ENCODE measurements at places on chromosomes 11 and 22.

DNA sequence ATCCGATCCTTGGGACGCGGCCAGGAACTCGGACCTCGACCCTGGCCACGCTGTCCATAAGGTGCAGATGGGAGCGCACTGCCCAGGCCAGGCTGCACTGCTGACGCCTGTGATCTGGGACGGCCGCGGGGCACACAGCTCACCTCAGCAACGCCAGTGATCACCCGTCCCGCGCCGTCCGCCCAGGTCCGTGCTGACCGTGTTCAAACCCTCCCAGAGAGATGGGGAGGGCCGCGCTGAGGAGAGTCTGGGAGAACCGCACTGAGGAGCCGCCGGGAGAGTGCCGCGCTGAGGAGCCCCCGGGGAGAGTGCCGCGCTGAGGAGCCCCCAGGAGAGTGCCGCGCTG lies 636 bp downstream of the KCNQ1OT1 start:
- DNase-seq = no peak

DNA sequence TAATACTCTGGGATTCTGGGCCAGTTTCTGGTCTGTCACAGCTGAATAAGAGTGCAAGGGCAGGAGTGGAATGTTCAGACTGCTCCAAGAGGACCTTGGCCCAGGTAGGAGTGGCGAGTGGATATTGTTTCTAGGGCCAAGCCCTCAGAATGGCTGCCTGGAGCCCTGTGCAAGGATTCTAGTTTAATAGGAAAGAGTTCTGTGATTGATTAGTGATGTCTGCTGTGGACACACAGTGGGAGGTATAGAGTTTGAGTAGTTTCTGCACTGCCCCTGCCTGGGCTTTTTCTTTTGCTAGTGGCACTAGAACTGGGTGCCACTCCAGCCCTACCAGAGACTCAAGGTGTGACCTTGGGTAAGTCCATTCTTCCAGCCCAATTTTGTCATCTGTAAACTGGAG lies 9.7 kb upstream of the MPPED1 start:
- DNase-seq = no peak

DNA sequence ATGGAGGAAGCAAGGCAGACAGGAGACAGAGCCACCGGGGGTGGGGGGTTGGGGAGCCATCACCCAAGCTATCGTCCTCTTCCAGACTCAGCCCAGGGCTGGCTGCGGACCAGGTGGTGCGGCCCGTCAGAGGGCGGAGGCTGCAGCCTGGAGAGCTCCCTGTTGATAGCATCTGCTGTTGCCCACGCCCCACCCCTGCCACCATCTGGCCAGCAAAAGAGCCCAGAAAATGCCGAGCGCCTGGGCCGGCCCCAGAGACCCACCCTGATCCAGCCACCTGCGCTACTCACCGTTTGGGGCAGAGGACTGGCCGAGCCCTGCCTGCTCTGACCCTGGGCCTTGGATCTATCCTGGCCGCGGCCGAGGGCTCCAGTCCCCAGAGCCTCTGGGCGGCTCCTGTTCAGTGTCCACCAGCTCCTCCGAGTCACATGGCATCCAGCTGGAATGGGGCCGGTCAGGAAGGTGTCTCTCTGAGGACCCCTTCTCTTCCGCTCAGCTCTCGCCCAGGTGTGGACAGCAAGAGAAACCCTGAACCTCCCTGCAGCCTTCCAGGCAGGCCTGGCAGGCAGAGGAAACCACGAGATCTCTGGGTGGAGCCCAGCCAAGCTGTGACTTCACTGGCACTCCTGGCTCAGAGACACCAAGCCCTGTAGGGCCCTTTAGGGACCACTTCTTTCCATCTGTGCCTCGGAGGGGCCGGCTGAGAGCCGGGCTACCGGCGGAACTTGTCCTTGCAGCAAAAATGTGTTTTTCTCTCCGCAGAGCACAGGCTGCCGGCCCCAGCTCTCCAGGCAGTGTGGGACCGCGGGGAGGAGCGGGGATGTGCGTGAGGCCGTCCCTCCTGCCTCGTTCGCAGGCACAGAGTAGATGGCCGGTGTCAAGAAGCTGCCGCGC lies at the start of gene MRGPRE:
MRGPRE (minus strand) TSS at position 567 of the 894 bp plus-strand sequence. CDS start 3,618 bp downstream, outside the sequence.
- DNase-seq = peak; percentile 26

DNA sequence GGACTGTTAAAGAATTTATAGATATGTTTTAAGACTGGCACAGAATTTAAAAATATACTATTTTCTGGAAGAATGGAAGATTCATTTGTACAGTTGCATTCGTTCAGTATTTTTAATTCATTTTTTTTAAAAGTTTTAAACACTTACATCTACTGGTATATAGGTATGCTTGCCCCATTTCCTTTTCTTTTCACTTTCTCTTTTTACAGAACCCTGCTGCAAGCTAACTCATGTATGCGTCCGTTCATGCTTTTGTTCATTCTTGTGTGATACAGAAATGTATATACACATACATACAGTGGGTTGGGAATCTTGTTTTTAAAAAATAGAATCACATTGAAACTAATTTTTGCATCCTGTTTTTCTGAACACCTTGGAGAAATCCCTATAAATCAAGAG lies 31.0 kb downstream of the PACS1 start:
- no peak for DNase-seq

DNA sequence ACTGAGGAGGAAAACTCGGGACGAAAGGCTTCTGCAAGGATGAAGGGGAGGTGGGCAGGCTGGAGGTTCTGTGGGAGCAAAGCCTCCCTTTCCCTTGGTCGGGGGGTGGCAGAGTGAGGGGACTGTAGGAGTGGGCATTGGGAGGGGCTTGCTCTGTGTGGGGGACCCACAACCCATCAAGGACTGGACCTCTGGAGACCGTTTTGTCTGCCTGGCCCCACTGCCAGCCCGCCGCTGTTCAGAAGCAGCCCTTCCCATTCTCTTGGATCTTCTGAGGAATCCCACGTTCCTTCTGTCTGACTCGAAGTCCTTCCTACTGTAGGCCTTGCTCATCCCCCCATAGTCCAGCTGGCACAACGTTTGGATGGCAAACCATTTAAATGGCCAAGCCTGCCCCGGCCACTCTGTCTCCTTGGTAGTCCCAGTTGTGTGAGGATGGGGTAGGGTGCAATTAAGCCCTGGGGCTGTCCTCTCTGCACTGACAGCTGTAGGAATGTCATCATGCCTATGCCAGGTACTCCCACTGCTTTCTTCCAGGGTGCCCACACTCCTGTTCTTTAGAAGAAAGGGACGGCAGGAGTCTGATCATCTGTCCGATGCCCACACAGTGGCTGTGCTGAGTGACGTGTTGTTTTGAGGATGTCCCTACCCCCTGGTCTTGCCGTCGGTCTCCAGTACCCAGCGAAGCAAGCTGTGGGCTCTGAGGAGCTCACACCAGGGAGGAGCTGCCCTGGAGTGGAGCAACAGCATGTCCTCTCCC lies 17.0 kb upstream of the NECTIN1 start:
- no peak for DNase-seq

DNA sequence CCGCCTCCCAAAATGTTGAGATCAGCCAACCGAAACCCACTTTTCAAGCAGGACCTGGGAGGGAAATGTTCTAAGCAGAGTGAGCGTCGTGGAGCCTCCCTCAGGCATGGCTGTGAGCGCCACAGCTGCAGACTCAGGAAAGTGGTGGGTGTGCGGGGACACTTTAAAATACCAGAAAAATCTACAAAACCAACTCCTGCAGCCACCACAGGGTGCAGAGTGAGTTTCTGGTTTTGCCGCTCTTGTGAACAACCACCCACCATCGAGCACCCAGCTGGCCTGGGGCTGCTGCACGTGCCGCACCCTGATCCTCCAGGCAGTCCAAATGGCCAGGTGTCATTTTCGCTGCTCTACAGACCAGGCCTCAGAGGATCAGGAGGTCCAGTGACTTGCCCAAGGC lies 46.9 kb downstream of the CELSR1 start:
- DNase-seq = no peak

- DNase-seq = no peak
These were observed 102.7 kb downstream of the ABTB2 start for GRCh38 chr11:34255101-34255500.

DNA sequence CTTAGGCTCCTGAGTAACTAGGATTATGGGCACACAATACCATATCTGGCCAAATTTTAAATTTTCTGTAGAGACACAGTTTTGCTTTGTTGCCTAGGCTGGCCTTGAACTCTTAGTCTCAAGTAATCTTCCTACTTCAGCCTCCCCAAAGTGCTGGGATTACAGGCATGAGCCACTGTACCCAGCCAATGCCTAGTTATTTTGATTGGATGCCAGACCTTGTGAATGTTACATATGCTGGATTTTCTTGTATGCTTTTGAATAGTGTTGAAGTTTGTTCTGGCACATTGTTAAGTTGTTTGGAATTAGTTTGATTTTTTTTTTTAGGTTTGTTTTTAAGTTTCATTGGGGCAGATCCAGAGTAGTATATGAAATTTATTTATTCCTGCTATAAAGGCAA lies 110.7 kb upstream of the ANO5 start:
- no peak for DNase-seq

- DNase-seq = peak; percentile 44
These were observed 88.9 kb downstream of the RRM1 start for GRCh38 chr11:4183410-4184057.

DNA sequence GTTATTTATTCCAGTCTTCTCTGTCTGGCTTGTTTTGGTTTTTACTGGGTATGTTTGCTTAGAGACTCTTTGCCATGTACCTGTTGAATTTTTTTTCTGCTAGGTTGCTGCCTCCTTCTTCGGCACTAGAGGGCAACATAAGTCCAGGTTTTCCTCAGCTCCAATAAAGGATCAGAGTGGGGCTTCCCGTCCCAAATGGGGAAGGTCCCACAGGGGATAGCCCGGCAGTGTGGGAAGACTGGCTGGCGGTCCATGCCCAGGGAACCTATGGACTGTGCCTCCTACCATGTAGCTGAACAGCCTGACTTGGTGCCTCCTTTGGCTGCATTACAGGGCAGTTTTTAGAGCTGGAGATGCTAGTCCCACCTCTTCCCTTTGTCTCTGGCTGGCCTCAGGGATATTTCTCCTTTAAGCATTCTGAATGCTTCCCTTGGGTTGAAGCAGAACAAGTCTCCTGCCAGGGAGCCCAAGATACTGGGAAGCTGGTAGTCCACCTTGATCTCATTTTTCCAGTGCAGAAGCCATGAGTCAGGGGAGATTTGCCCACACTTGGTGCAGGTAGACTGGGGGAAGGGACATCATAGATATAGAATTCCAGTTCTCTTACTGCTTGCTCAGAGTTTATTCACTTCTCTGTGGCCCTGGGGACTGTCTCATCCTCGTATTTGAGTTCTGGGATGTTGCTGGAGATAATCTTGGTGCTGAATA lies 60.2 kb downstream of the BRD1 start:
- peak; percentile 67 for DNase-seq
